NCI-H69 (cell line): ENCODE measurements at places on chromosomes 16 and 17.

DNA sequence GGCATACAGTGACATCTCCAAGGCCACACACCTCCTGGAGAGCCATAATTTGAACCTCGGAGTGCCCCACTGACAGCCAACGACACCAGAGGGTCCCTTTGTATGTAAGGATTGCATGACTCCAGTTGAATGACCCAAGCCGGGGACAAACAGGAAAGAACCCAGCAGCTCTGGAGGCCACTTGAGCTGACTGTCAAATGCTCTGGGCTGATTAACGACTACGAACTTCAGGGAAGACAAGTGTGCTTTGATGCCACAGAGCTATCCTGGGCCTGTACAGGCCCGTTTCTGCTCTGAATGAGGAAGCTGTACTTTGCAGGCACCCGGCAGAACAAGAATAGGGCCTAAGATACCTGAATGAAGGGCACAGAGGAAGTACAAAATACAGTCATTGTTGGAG lies 404.6 kb downstream of the SLC39A11 start:
- peak; percentile 27 for DNase-seq

- DNase-seq: peak; percentile 32
These were observed 431 bp downstream of the DYNC1LI2 start for GRCh38 chr16:66751053-66751302.

- DNase-seq: no peak
These were observed 15.8 kb downstream of the WDR45B start for GRCh38 chr17:82632451-82632850.

DNA sequence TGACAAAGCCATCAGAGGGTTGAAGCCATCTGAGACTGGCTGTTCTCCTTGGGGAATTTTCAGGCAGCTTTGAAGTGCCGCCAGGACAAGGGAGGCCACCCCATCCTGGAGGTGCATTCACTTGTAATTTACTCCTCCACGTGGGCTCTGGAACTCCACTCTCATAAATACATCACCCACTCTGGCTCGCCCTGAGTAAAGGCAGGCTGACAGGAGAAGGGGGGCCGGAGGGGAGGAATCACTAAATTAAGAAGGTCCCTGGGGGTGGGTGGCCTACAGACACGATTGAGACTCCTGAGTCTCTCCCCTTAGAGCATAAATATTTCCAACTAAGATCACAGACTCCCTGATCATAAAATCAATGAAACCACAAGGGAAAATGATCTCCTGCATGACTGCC lies 56.3 kb upstream of the HNF1B start:
- DNase-seq: no peak

- DNase-seq: peak; percentile 47
These were observed 1.1 kb upstream of the TRPV3 start for GRCh38 chr17:3558603-3559269.
